Panc1 (cell line): ENCODE measurements at places on chromosomes 16 and 17.
A peak's percentile ranks its signal among the peaks of the same experiment; 100 is the strongest.

DNA sequence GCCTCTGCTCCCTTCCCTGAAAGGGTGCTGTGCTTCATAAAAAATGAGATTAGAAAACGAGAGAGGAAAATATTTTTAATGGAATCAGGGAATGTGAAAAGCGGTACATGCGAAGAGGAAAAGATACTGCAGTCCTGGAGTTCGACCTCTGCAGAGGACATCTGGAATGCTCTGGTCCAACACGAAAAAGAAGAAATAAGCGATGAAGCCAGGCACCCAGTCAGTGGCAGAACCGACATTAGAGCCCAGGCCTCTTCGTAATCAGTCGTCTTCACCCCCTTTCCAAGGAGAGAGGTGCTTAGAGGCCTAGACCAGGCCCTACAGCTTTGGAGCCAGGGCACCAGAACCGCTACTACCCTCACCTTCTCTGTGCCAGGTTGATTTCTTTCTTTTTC, 459 bp upstream of the MARCHF10 start:
- DNase-seq = no peak

DNA sequence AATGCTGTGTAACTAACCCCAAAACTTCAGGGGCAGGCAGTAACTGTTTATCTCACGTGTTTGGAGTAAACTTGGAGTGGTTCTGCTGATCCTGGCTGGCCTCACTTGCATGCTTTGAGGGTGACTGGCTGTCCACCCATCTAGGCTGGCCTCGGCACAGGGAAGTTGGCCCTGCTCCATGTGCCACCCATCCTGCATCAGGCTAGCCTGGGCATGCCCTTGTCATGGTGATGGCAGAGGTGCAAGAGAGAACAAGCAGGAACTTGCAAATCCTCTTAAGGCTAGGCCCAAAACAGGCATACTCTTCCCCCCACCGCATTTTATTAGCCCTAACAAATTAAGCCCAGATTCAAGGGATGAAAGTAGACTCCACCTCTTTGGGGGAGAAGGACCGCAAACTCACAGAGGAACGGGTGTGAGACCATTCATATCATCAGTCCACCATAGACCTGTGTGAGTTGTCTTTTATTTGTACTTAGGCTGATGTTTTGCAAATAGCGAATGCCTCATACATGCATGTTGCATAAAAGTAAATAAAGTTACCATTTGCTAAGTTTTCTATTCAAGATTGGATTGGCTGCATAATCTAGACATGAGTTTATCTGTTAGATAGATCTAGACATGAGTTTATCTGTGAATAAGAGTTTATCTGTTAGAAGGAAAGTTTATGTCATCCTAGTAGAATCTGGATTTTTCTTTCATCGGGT, 221.0 kb downstream of the CCDC182 start:
- no peak for DNase-seq

- no peak for DNase-seq
These were observed 29.6 kb downstream of the COG4 start for GRCh38 chr16:70493802-70494201.

DNA sequence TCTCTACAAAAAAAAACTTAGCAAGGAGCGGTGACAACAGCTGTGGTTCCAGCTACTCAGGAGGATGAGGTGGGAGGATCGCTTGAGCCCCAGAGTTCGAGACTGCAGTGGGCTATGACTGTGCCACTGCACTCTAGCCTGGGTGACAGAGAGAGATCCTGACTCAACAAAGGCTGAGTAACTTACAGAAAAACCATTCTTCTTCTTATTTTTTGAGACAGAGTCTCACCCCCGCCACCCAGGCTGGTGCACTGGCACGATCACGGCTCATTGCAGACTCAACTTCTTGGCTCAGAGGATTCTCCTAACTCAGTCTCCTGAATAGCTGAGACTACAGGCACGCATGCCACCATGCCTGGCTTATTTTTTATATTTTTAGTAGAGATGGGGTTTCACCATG, 56.0 kb downstream of the CYB5D2 start:
- DNase-seq = no peak

- no peak for DNase-seq
These were observed 37.1 kb downstream of the NUP93 start for GRCh38 chr16:56767024-56767423.

DNA sequence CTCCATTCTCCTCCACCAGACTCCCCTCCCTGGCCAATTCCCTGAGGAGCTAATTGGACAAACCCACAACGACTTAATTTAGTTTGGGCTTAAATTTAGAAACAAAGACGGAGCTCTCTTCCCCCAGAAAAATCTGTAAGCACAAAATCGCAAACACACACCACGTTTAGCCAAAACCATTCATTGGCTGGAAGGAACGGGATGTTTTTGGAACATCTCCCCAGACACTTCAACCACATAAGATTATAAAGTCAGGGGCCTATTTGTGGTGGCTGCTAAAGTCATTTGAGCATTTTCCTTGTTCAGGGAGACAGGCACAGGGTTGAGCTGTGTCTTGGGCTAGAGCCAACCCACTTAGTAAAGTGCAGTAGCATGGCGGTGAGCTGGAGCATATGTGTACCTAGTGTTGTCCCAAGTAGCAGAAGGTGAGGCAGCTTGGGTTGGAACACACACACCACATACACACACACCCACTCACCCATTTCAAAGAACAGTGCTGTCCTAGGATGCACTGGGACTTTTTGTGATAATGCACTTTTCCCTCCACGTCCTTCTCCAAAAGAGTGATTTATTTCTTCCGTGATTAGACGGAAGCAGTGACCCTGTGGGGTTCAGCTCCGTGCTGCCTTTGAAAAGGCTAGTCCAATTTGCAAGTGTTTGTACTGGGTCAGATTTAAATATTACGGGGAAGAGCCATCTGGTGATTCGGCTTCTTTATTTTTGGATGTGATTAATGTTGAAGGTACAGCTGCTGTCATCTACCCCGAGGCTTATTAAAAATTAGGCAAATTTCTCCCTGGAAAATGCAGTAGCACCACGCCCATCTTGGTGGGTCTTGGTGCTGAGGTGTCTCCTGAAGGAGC, 32.2 kb downstream of the ELAC2 start:
- DNase-seq = no peak

GRCh38 chr17:74840989-74841666, 18.6 kb downstream of the GRIN2C start:
- no peak for DNase-seq

GRCh38 chr17:40551091-40551878, 14.0 kb downstream of the CCR7 start:
- DNase-seq = peak; percentile 38

GRCh38 chr16:71781741-71782140, 26.9 kb downstream of the AP1G1 start:
- no peak for DNase-seq

DNA sequence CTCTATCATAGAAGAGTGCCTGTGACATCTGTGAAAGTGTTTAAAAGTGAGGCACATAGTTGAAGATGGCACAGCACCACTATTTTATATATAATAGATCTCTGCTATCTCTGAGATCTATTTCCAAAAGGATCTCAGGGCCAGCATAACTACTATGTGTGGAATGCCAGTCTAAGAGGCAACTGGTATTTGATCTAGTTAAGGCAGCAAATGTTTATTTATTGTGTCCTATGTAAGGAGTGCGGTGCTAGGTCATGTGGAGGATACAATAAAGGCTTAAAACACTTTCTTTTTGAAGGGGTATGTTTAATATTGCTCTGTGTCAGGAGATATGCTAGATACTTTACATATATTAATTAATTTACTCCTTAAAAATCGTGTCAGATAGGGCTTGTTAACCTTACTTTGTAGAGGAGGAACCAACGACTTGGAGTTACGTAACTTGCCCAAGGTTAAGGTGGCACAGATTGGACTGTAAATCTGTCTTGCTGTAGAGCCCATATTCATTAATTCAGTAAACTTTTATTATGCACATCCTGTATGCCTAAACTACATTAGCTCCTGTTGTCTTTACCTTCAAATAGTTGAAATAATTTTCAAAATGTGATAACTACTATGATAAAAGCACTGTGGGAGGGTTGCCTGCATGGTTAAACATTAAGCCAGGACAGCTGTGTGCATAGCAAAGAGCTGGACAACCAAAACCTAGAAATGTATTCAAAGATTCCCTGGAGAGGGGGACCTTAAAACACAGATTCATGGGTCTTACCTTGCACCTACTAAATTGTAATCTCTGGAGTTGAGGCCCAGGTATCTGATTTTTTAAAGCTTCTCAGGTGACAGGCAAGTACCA, 83.3 kb downstream of the NLK start:
- no peak for DNase-seq

GRCh38 chr16:74570412-74571301, 36.3 kb downstream of the GLG1 start:
- no peak for DNase-seq

DNA sequence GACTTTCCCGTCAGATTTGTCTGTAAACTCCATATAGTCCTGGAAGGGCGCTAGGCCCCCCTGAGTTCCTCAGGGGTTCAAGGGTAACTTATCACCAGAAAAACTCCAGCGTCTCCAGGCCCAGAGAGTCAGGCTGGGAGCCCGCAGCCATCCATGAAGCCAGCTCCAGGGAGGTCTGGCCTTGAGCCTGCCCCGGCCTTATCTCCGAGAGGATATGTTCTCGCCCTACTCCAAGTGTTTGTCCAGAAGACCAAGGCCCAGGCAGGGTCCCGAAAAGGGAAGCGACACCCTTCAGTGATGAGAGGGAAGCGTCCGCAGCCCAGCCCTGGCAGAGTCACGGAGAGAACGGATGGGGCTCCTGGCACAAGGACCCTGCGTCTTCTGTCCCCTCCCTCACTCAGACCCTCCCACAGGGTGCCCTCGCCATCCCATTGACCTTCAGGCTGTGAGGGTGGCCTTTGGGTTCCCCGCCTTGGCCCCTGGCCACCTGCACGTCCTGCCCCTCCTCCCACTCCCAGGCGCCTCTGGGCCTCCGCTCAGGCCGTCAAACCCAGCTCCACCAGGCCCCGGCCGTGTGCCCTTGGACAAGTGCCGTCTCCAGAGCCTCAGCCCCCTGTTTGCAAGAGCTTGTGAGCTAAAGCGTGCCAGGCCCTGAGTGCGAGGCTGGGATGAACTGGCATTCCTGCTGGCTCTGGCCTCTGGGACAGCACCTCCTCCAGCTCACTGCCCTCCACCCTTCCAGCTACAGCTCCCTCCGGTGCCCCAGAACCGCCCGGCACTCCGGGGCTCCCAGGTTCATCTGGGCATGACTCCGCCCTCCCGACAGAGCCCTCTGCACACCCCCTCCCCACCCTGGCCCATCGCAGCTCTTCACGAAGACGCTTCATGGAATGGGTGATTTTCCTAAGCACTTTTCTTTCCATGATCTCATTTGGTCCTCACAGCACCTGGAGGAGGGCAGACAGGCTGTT, 83.4 kb downstream of the ZDHHC7 start:
- DNase-seq = no peak

DNA sequence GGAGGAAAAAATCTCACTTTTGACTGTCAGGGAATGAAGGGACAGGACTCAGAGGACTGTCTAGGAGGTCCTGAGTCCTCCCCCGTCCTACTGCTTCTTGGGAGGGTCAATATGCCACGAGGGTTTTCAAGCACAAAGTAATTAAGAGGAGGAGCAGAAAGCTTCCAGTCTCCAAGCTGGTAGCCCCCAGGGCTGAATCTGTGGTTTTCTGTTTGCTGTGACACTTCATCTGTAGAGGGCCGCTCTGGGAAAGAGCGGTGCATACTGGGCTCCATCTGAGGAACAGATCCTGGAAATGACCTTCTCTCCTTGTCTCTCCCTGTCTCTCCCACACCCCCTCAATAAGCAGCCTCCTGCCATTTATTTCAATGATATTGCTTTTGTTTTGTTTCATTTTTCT, 180.1 kb upstream of the SDK2 start:
- no peak for DNase-seq

GRCh38 chr16:66388350-66389139, 22.1 kb downstream of the CDH5 start:
- DNase-seq = no peak
